ENCODE measurements at places on chromosomes 6 and 20. TPM values are rescaled to one million over a fixed set of nuclear protein-coding genes. Genes with fewer than 3 reads are reported as not detected.

DNA sequence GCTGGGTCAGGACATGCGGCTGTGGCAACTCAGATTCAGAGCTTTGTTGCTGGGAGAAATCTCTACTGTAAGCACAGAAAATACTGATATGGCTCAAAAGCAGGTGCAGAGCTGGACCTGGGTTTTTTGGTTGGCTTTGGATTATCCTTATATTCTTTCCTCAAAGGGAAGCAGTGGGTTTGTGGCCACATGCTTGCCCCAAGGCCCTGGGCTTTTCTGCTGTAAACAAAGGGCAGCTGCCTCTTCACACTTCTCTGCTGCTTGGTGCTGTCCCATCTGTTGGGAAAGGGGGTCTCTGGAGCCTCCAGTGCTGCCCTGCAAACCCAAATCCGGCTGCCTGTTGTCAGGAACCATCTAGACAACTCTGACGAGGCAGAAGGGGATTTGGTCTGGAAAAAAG is 52.4 kb downstream of the ANKRD6 start:
- no peak overlapping the region for H3K27ac ChIP-seq
- H3K36me3 ChIP-seq: no peaks in the 10 kb centered on the region
- no peak overlapping the region for H3K4me3 ChIP-seq
- H3K4me1 ChIP-seq: peaks cover 18% of the 10 kb centered on the region
- DNase-seq: no peak
- no peaks in the 10 kb centered on the region for H3K27me3 ChIP-seq

The LMBRD1 gene
- total RNA-seq: 36.7 TPM

- peak overlapping the region; percentile 22 for H3K27ac ChIP-seq
- H3K36me3 ChIP-seq: peaks cover 5% of the 10 kb centered on the region
- peak; percentile 91 for DNase-seq
- H3K27me3 ChIP-seq: no peaks in the 10 kb centered on the region
- H3K4me3 ChIP-seq: no peak overlapping the region
Observed at GRCh38 chr6:41767112-41767833, 12.4 kb downstream of the FRS3 start.

DNA sequence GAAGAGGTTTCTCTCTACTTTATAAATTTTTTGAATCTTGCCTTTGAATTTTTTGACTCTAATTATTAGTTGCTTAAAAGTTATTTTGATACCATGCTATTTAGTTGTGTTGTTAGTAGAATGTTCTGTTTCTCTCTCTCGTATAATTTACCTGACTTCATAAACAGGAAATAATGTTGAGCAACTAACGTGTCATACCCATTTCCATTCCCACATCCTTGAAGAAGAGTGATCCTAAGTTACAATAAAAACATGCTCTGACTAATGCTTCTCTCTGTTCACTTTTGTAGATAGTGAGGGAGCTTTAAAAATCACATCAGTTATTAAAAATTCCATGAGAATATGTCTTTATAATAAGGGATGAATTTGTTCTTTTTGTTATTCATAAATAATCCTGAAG is 69.7 kb downstream of the SAMD5 start:
- no peak overlapping the region for H3K27ac ChIP-seq
- H3K4me3 ChIP-seq: no peak overlapping the region
- no peaks in the 10 kb centered on the region for H3K36me3 ChIP-seq
- no peaks in the 10 kb centered on the region for H3K27me3 ChIP-seq

- no peak for DNase-seq
- H3K4me1 ChIP-seq: peaks cover 8% of the 10 kb centered on the region
- no peak overlapping the region for H3K27ac ChIP-seq
- no peak overlapping the region for H3K4me3 ChIP-seq
Observed at GRCh38 chr20:38228436-38228835, 32.1 kb downstream of the KIAA1755 start.
